Left lung (tissue), 14 donors: ENCODE measurements at places on chromosomes 2 and 18. TPM values are rescaled to one million over a fixed set of nuclear protein-coding genes. Genes with fewer than 3 reads are reported as not detected.

The SCYGR4 gene
- 0.23 TPM for polyA plus RNA-seq

DNA sequence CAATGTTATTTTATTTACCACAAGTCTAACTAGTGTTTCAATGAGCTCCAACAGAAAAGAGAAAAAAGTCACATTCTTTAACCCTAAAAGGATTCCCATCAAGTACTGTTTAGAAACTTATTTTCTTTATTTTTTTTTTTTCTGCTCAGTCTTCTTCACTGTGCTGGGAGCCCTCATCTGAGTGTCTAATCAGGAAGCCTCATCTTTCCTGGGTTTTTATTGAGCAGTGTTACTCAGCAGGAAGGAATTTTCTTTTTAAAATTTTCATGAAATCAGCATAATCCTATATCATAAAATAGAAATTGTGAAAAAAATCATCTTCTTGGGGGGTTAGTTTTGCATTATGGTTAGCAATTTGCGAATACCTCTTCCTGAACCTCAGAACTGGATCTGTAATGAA, 453.8 kb downstream of the CDH2 start:
- no peak overlapping the region for H3K27ac ChIP-seq
- H3K4me3 ChIP-seq, result no peak overlapping the region
- H3K27me3 ChIP-seq, result no peaks in the 10 kb centered on the region
- H3K36me3 ChIP-seq, result no peaks in the 10 kb centered on the region
- no peaks in the 10 kb centered on the region for H3K4me1 ChIP-seq

DNA sequence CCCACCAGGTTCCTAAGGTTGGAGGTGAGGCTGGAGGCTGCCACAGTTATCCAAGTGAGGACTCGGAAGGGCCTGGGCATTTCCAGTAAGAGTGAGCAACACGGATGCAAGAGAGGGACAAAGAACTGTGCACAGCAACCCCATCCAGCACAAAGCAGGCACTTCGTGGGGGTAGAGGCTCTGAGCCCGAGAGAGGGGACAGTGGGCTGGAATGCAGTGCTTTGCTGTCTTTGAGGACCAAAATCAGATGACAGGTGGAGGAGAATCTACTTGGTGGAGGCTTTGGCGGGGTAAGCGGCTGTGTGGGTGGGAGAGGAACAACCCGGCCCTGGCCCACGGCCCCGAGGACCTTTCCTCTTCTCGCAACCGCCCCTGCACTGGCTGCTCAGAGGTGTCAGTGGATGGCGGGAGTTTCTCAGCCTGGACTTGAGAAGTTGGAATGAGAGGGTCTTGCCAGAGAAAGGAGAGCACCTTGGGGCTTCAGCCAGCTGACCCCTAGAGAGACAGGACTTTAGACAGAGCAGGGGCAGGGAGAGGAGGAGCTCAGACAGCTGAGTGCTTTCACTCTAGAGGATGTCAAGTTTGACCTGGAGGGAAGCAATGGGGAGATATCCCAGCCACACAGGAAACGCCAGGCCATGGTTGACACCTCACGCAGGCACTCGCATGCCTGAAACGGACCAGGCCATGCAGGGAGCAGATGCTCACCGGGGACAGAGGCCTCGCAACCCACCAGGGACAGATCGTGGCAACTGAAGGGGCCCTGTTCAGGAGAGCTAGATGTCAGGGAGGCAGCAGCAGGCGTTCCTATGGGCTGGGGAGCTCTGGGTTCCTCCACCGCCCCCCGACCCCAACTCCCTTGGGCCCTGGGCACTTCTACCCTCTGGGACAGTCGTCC, 11.6 kb downstream of the RAMP1 start:
- H3K27ac ChIP-seq, result no peak overlapping the region
- DNase-seq, result no peak
- no peaks in the 10 kb centered on the region for H3K4me1 ChIP-seq
- no peaks in the 10 kb centered on the region for H3K36me3 ChIP-seq

DNA sequence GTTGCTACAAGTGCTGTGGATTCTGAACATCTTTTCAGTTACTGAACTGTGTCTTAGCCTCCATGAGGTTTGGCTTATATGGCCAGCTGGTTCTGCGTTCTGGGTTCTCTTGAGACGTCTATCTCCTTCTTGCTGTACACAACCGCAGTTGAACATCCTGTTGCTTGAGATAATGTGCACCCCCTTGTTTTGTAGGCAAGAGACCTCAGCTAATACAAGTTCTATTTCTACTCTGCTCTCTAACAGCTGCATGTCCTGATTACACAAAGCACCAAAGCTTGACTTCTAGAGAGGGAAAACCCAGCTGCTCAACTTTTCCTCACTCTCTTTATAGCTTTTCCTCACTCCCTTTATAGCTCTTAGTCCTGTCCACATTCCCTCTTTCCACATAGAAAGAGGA, 176.0 kb downstream of the LTBP1 start:
- DNase-seq, result no peak
- no peaks in the 10 kb centered on the region for H3K27me3 ChIP-seq
- H3K36me3 ChIP-seq, result no peaks in the 10 kb centered on the region

- DNase-seq, result no peak
- H3K27ac ChIP-seq, result no peak overlapping the region
- peaks cover 6% of the 10 kb centered on the region for H3K4me1 ChIP-seq
- no peaks in the 10 kb centered on the region for H3K27me3 ChIP-seq
- no peaks in the 10 kb centered on the region for H3K36me3 ChIP-seq
- no peak overlapping the region for H3K4me3 ChIP-seq
Measured at GRCh38 chr2:99156891-99157290, 2.1 kb downstream of the LIPT1 start.

DNA sequence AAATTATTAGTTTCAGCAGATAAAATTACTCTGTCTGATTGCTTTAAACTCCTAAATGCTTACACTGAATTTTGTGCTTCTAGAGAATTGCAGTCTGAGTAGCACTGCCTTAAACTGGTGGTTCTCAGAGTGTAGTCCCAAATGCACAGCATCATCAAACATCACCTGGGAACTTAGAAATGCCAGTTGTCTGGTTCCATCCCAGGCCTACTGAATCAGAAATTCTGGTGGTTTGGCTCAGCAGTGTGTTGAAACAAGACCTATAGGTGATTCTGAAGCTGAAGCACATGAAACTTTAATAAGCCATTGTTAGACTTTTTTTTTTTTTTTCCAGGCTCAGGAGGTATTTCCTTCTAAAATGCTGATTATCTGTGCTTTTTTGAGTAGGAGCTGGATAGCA, 22.0 kb downstream of the EPC2 start:
- no peak for DNase-seq
- H3K36me3 ChIP-seq, result no peaks in the 10 kb centered on the region
- no peak overlapping the region for H3K27ac ChIP-seq
- no peak overlapping the region for H3K4me3 ChIP-seq
- H3K4me1 ChIP-seq, result peaks cover 5% of the 10 kb centered on the region

The PTCD3 gene
- polyA plus RNA-seq, result 134 TPM

- H3K36me3 ChIP-seq, result peaks cover 81% of the 10 kb centered on the region
- no peak overlapping the region for H3K27ac ChIP-seq
- H3K27me3 ChIP-seq, result no peaks in the 10 kb centered on the region
- no peak for DNase-seq
Measured at GRCh38 chr2:240129311-240129710, 6.8 kb downstream of the COPS9 start.

DNA sequence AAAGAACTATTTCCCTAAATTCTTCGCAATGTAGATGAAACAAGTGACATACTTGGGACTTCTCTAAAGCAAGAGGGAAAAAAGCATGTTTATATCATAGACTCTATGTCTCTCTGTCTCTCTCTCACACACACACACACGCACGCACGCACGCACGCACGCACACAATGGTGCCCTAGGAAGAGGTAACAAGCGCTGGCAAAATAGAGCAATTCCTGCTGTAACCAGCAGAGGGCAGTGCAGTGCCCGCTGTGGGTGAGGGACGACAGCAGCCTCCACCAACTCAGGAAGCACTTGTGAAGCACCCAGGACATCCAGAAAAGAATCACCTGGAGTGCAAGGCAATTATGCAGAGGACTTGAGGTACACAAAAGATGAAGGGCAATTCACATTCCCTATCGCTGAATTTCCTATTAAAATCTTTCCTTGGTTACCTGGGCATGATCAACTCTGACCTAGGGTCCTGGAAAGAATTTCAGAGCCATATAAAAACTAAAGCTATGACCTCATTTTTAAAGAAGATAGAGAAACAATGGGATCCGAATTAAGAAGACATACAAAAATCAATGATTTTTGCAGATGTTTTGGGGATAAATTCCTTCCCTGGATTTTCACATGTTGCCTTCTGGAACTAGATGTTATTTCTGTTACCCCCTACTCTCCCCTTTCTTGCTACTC, 166.4 kb downstream of the PDE11A start:
- DNase-seq, result peak; percentile 16
- no peak overlapping the region for H3K4me3 ChIP-seq
- H3K4me1 ChIP-seq, result no peaks in the 10 kb centered on the region
- no peak overlapping the region for H3K27ac ChIP-seq

The TRABD2A gene
- 21.1 TPM for polyA plus RNA-seq

DNA sequence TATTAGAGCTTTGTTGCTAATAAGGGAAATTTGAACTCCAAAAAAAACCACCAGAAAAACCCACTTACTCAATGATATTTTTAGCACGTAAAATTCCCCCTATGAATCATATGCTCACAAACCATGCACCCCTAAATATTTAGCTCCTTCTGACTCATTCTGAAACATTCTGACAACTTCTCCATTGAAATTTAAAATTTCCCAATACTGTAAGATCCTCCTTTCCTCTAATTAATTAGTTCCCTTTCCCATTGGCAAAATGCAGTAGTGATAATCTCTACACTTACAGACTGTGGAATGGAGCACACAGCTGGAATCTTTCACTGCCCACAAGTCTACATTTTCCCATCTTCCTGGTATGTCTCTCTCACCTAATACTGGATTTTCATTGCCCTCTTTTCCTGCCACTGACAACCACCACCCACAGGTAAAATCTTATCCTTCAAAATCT, 215.8 kb upstream of the ACVR2A start:
- H3K27ac ChIP-seq, result no peak overlapping the region
- H3K4me1 ChIP-seq, result peaks cover 19% of the 10 kb centered on the region
- no peak overlapping the region for H3K4me3 ChIP-seq
- no peaks in the 10 kb centered on the region for H3K36me3 ChIP-seq
- DNase-seq, result no peak
- H3K27me3 ChIP-seq, result no peaks in the 10 kb centered on the region

The CCDC150 gene
- polyA plus RNA-seq, result 11.3 TPM

GRCh38 chr2:206561962-206562361, 80.3 kb upstream of the FAM237A start:
- H3K36me3 ChIP-seq, result no peaks in the 10 kb centered on the region
- DNase-seq, result no peak
- H3K27ac ChIP-seq, result no peak overlapping the region
- no peaks in the 10 kb centered on the region for H3K27me3 ChIP-seq
- H3K4me1 ChIP-seq, result no peaks in the 10 kb centered on the region
- no peak overlapping the region for H3K4me3 ChIP-seq

- no peaks in the 10 kb centered on the region for H3K36me3 ChIP-seq
- DNase-seq, result no peak
- H3K27ac ChIP-seq, result no peak overlapping the region
- H3K4me3 ChIP-seq, result no peak overlapping the region
- H3K4me1 ChIP-seq, result no peaks in the 10 kb centered on the region
Measured at GRCh38 chr2:39154944-39155343, 34.1 kb upstream of the SOS1 start.

DNA sequence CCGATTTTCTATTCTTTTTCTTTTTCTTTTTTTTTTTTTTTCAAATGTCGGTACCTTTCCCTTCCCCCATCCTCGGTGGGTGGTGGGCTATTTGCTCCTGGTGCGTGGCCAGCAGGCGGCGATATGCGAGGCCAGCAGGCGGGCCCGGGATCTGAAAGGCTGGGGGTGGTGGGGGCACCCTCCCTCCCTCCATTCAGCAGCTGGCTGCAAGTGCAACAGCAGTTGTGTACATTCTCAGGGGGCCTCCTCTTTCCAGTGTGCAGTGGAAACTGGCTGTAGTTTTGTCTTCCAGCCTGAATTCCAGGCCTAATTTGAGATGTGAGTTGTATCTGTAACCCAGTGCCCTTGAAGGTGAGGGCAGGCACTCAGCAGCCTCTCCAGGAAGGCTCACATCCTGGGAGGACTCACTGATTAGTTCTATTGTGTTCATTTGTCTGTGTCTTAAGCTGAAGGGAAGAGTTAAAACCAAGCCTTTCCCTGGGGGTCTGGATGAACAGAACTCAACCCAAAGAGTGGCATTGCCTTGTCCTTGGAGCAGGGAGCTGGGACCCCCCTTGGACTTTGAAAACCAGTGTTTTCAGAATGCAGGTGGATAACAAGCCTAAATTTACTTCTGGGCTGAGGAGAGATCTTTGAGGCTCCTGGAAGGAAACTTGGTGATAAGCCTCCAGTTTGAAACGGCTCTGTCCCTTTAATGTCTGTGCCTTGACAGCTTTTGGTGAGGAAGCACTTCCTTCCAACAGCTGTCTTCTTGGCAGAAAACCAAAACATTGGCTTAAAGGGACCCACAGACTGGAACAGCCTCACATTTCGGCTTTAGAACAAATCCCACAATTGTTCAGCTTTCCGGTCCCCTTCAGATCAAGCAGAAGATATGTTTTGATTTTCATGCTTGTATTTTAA, 3.3 kb downstream of the MYCN start:
- H3K27ac ChIP-seq, result no peak overlapping the region
- H3K36me3 ChIP-seq, result no peaks in the 10 kb centered on the region
- DNase-seq, result no peak
- peaks cover 60% of the 10 kb centered on the region for H3K27me3 ChIP-seq
- H3K4me3 ChIP-seq, result no peak overlapping the region
- peaks cover 50% of the 10 kb centered on the region for H3K4me1 ChIP-seq

The CCDC138 gene
- 21.1 TPM for polyA plus RNA-seq

GRCh38 chr2:23657934-23658333, 269.0 kb downstream of the ATAD2B start:
- no peaks in the 10 kb centered on the region for H3K4me1 ChIP-seq
- H3K36me3 ChIP-seq, result no peaks in the 10 kb centered on the region
- H3K27me3 ChIP-seq, result peaks cover 16% of the 10 kb centered on the region
- peak; percentile 47 for DNase-seq

- no peaks in the 10 kb centered on the region for H3K36me3 ChIP-seq
- no peaks in the 10 kb centered on the region for H3K4me1 ChIP-seq
- DNase-seq, result no peak
- no peak overlapping the region for H3K27ac ChIP-seq
- no peak overlapping the region for H3K4me3 ChIP-seq
Measured at GRCh38 chr18:50790948-50791347, 28.9 kb downstream of the MRO start.

- H3K4me3 ChIP-seq, result no peak overlapping the region
- H3K27me3 ChIP-seq, result no peaks in the 10 kb centered on the region
- no peaks in the 10 kb centered on the region for H3K4me1 ChIP-seq
- no peak for DNase-seq
Measured at GRCh38 chr2:116810645-116811044, 1003.8 kb upstream of the DDX18 start.

GRCh38 chr18:63329431-63330145, 10.0 kb upstream of the BCL2 start:
- no peak for DNase-seq
- no peaks in the 10 kb centered on the region for H3K4me1 ChIP-seq
- no peaks in the 10 kb centered on the region for H3K27me3 ChIP-seq
- H3K27ac ChIP-seq, result no peak overlapping the region
- no peak overlapping the region for H3K4me3 ChIP-seq
- H3K36me3 ChIP-seq, result peaks cover 55% of the 10 kb centered on the region

The CPLX4 gene
- polyA plus RNA-seq, result not detected
